ENCODE measurements at places on chromosomes 5 and 9.

- DNase-seq = no peak
These were observed 14.8 kb downstream of the GADD45G start for GRCh38 chr9:89619424-89620138.

- peak; percentile 68 for DNase-seq
These were observed 1.6 kb upstream of the TUT7 start for GRCh38 chr9:86355814-86356213.

- DNase-seq = no peak
These were observed 28.6 kb downstream of the TRIM32 start for GRCh38 chr9:116715751-116716150.

DNA sequence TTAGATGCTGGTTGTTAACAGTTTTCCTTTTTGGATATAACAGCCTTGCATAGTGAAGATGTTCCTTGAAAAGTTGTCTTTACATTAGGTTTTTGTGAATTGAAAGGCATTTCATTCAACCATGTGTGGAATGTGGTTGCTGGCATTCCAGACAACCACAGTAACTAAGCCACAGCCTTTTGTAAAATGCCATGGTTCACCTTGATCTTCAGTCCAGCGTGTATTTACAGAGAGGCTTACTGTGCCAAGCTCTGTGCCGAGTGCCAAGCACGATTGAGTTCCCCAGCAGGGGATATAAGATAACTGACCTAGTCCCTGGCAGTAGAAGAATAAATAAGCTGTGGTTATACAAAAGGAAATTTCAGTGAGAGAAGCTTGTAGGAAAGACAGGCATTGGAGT is 4.9 kb downstream of the EXOSC2 start:
- no peak for DNase-seq

DNA sequence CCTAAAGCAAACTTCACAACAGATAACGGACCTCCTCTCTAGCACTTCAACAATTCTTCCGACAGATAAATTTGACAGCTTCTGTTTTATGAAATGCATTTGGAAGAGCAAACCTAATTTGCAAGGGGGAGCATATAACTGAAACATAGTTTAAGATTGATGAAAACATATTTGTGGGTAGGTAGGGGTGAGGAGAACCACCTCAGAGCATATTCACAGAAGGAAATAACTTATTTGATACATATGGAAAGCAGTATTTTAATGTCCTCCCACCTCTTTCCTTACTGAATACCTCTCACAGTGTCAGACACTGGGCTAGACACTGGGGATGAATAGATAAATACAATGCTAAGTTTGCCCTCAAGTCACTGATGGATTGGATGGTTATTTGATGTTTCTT is 384.8 kb downstream of the MAT2B start:
- no peak for DNase-seq

GRCh38 chr9:121568343-121569265 is 69.0 kb upstream of the GGTA1 start:
- no peak for DNase-seq

- peak; percentile 49 for DNase-seq
These were observed 29.2 kb downstream of the CDKN2A start for GRCh38 chr9:21964925-21965385.

DNA sequence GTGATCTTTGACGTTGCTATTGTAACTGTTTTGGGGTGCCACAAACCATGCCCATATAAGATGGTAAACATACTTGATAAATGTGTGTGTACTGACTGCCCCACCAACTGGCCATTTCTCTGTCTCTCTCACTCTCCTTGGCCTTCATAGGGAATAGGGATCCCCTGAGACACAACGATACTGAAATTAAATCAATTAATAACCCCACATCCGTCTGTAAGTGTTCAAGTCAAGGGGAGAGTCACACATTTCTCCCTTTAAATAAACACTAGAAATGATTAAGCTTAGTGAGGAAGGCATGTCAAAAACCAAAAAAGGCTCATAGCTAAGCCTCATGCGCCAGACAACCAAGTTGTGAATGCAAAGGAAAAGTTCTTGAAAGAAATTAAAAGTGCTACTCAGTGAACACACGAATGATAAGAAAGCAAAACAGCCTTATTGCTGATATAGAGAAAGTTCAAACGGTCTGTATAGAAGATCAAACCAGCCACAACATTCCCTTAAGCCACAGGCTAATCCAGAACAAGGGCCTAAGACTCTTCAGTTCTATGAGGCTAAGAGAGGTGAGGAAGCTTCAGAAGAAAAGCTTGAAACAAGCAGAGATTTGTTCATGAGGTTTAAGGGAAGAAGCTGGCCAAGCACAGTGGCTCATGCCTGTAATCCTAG is 111.1 kb downstream of the UGCG start:
- no peak for DNase-seq

GRCh38 chr5:139148986-139149385 is 49.2 kb downstream of the SIL1 start:
- DNase-seq = peak; percentile 54

All from bronchial epithelial cell (primary cell).